ENCODE measurements at places on chromosomes 5 and 9. TPM values are rescaled to one million over a fixed set of nuclear protein-coding genes. Genes with fewer than 3 reads are reported as not detected.

DNA sequence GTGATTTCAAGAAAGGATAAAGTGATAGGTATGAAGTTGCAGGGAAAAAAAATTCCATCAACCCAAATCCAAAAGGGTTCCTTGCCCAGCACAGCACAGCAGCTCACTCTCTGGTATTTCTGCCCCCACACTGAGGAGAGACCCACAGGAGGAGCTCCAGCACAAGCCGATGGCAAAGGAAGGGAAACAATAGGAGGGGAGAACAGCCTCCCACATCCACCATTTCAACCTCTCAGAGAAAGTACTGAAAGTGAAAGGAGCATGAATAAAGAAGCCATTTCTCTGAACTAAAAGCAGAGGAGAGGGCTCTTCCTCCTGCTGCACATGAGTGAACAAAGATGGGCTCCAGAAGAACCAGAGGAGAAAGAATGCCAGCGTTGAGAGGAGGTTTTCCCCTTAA is 54.9 kb upstream of the ZSWIM6 start:
- H3K27ac ChIP-seq, result peak overlapping the region; percentile 84
- H3K27me3 ChIP-seq, result no peaks in the 10 kb centered on the region
- no peak overlapping the region for H3K4me3 ChIP-seq
- H3K36me3 ChIP-seq, result no peaks in the 10 kb centered on the region

CCNJL gene
- total RNA-seq, result 31.3 TPM

SPATA31C1 gene
- not detected for total RNA-seq

- H3K27me3 ChIP-seq, result peaks cover 4% of the 10 kb centered on the region
- no peak for DNase-seq
- H3K36me3 ChIP-seq, result no peaks in the 10 kb centered on the region
- peaks cover 20% of the 10 kb centered on the region for H3K4me1 ChIP-seq
- peak overlapping the region; percentile 95 for H3K27ac ChIP-seq
These were observed 151.8 kb upstream of the RAD23B start for GRCh38 chr9:107131108-107131799.

DNA sequence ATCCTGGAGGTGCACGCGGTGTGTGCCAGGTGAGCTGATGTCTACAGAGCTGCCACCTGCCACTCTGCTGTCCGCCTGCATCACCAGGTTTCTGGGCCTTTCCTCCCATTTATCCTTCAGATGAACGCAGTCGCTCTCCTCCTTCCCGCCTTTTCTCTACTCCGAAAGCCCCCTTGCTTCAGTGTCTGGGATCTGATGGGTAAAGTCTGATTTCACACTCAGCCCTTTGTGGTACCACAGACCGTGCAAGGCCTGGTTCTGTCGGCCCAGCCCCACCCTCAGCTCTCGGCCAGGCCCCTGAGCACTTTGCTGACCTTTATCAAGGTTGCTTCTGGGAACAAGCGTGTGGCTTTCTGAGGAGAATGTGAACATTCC is 32.5 kb downstream of the GLT6D1 start:
- H3K27me3 ChIP-seq, result no peaks in the 10 kb centered on the region
- H3K27ac ChIP-seq, result peak overlapping the region; percentile 49
- H3K36me3 ChIP-seq, result peaks cover 10% of the 10 kb centered on the region
- no peak for DNase-seq

C6 gene
- total RNA-seq, result 0.13 TPM

AK8 gene
- total RNA-seq, result 0.50 TPM

DNA sequence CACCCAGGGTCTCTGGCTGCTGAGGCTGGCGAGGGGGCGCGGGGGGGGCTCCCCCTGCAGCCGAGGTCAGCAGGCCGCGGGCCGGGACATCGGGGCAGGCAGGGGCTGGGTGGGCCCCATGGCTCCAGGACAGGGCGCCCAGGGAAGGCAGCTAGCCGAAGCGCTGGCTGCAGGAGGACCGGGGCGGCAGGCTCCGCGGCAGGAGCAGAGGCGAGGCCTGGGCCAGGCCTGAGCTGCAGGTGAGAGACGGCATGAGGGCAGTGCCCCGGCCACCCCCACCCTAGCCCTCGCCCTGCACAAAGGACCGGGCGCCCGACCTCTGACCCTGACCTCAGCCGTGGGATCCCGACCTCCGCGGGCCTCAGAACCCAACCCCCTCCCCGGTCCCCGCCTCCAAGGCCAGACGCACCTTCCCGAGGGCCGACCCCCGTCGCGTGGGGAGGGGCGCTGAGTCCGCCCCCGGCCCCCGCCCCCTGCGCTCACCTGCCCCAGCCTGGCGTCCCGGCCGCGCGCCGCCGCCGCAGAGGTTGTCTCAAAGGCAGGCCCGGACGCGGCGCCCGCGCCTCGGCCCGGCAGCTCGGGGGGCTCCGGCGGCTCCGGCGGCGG is 431 bp downstream of the RNF208 start:
- H3K36me3 ChIP-seq, result no peaks in the 10 kb centered on the region
- no peak overlapping the region for H3K27ac ChIP-seq
- no peak overlapping the region for H3K4me3 ChIP-seq
- no peaks in the 10 kb centered on the region for H3K27me3 ChIP-seq
- peak; percentile 68 for DNase-seq

GRCh38 chr5:113293975-113294310 is 140.8 kb downstream of the TSSK1B start:
- H3K36me3 ChIP-seq, result no peaks in the 10 kb centered on the region
- H3K4me3 ChIP-seq, result peak overlapping the region; percentile 92
- DNase-seq, result no peak
- H3K4me1 ChIP-seq, result peaks cover 56% of the 10 kb centered on the region

ALDH1A1 gene
- total RNA-seq, result 2.4 TPM

- no peaks in the 10 kb centered on the region for H3K36me3 ChIP-seq
- no peak for DNase-seq
- H3K4me3 ChIP-seq, result no peak overlapping the region
- no peak overlapping the region for H3K27ac ChIP-seq
These were observed 152.5 kb upstream of the PTCH1 start for GRCh38 chr9:95669253-95669652.

DNA sequence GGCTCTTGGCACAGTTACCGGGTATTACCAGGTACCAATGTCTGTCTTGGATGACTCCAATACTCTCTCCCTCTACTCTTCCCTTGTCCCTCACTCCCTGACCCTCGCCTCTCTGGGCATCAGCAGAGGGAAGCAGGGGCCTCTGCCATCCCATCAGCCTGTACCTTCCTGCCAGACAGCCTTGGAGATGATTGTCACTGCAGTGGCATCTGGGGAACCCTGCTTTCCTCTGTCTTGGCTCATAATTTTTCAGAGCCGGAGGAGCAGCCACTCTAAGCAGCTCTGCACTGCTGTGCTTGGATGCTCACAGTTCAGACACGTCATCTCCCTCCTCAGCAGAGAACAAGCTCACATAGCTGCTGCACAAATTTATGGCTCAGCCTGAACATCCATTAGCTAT is 274.1 kb downstream of the SMARCA2 start:
- H3K27me3 ChIP-seq, result peaks cover 16% of the 10 kb centered on the region
- H3K36me3 ChIP-seq, result peaks cover 42% of the 10 kb centered on the region
- H3K4me1 ChIP-seq, result peaks cover 54% of the 10 kb centered on the region
- peak overlapping the region; percentile 74 for H3K27ac ChIP-seq
- H3K4me3 ChIP-seq, result no peak overlapping the region

GPX3 gene
- total RNA-seq, result 26.2 TPM

GRCh38 chr9:84230355-84231145 is 110.0 kb downstream of the SLC28A3 start:
- no peak overlapping the region for H3K27ac ChIP-seq
- DNase-seq, result no peak
- H3K4me1 ChIP-seq, result peaks cover 34% of the 10 kb centered on the region
- H3K4me3 ChIP-seq, result no peak overlapping the region
- H3K36me3 ChIP-seq, result no peaks in the 10 kb centered on the region

DNA sequence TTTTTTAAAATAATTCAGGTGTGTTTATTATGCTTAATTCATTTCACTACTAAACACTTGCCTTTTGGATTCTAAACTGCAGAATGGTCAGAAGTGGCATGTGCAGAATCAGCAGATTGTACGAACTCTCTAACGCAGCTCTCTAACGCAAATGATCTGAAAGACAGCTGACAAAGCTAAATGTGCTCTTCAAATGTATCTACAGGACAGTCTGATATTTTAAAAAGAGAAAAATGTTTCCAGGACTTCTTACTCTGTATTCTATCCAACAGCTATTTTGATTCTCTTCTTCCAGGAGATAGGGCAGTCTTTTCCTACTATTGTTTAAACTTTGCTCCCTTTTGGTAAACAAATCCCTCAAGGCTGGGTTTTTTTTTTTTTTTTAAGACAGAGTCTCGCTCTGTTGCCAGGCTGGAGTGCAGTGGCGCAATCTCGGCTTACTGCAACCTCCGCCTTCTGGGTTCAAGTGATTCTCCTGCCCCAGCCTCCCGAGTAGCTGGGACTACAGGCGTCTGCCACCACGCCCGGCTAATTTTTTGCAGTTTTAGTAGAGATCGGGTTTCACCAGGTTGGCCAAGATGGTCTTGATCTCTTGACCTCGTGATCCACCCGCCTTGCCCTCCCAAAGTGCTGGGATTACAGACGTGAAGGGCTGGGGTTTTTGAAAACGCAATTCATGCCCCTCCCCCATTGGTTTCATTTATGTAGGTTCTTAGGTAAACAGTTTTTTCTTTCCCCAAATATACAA is 1.2 kb downstream of the NMRK1 start:
- H3K36me3 ChIP-seq, result no peaks in the 10 kb centered on the region
- peak; percentile 16 for DNase-seq
- peaks cover 65% of the 10 kb centered on the region for H3K4me1 ChIP-seq
- H3K4me3 ChIP-seq, result peak overlapping the region; percentile 92

LHX3 gene
- 0.11 TPM for total RNA-seq

GRCh38 chr5:12125895-12126294 is 221.6 kb upstream of the CTNND2 start:
- no peaks in the 10 kb centered on the region for H3K4me1 ChIP-seq
- DNase-seq, result no peak
- no peaks in the 10 kb centered on the region for H3K27me3 ChIP-seq
- H3K36me3 ChIP-seq, result peaks cover 13% of the 10 kb centered on the region
- H3K27ac ChIP-seq, result no peak overlapping the region
- no peak overlapping the region for H3K4me3 ChIP-seq

ATP10B gene
- 0.11 TPM for total RNA-seq

PCDHAC2 gene
- total RNA-seq, result 6.7 TPM

RCL1 gene
- total RNA-seq, result 25.3 TPM

- DNase-seq, result no peak
- H3K36me3 ChIP-seq, result peaks cover 37% of the 10 kb centered on the region
These were observed 1554.1 kb downstream of the EFNA5 start for GRCh38 chr5:106116682-106117081.

DNA sequence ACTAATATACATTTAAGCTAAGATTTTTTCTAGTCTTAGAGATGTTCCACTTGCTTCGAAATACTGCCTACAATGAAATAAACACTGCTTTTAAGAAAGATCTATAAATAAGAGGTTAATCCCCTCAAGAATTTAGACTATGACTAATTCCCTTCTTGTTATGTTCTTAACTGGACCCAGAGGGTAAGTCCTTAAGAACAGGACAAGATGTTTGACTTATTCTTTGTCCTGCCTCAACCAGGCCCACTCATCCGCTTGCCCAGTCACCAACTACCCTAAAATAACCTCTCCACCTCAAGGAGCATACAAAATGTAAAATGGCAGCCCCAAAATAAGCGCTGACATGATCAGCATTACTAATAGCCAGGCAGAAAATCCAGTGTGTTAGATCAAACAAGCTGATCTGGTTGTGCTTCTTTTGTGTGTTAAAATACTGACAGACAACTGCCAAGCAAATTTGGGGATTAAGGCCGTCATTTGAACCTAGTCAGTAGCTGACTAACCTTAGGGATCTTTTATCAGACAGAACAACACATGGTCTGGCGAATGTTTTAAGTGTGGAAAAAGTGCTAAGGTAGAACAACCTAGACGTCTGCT is 93.7 kb upstream of the SMC5 start:
- no peak overlapping the region for H3K4me3 ChIP-seq
- DNase-seq, result no peak
- no peaks in the 10 kb centered on the region for H3K36me3 ChIP-seq
- no peak overlapping the region for H3K27ac ChIP-seq

DNA sequence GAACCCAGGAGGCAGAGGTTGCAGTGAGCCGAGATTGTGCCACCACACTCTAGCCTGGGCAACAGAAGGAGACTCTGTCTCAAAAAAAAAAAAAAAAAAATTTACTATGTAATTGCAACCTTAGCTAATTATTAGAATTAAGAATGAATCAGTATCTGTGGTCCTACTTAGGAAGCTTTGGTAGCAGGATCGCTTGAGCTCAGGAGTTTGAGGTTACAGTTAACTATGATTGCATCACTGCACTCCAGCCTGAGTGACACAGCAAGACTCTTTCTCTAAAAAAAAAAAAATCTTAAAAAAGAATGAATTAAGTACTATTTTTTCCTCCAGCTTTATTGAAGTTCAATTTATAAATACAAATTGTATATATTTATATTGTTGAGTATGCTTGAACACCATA is 16.7 kb downstream of the NDUFAF2 start:
- peaks cover 4% of the 10 kb centered on the region for H3K36me3 ChIP-seq
- no peaks in the 10 kb centered on the region for H3K4me1 ChIP-seq
- no peaks in the 10 kb centered on the region for H3K27me3 ChIP-seq
- no peak overlapping the region for H3K4me3 ChIP-seq
- DNase-seq, result no peak

BAAT gene
- 0.17 TPM for total RNA-seq

DNA sequence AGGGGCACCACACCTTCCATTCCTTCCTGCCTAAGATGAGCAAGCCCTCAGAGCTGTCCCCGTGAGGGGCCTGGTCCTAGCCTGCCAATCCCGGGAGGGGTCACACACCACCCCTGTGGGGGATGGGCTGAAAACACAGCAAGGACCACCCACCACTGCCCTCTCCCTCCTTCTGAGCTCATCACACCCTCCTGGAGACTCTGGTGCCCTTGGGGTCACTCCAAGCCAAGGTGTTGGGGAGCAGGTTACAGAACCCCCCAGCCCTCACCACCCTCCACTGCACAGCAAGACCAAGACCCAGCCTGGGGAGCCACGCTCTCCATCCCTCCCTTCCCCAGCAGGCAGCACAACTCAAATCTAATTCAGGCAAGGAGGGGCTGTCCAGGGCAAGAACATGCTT is 60.5 kb upstream of the PPP1R26 start:
- no peak for DNase-seq
- no peak overlapping the region for H3K27ac ChIP-seq
- no peak overlapping the region for H3K4me3 ChIP-seq
- H3K27me3 ChIP-seq, result peaks cover 8% of the 10 kb centered on the region
- H3K36me3 ChIP-seq, result peaks cover 6% of the 10 kb centered on the region

NR4A3 gene
- total RNA-seq, result 0.46 TPM

TAF11L5 gene
- total RNA-seq, result not detected

- no peak for DNase-seq
- no peak overlapping the region for H3K4me3 ChIP-seq
- H3K36me3 ChIP-seq, result no peaks in the 10 kb centered on the region
- H3K4me1 ChIP-seq, result no peaks in the 10 kb centered on the region
- no peak overlapping the region for H3K27ac ChIP-seq
These were observed 807.9 kb upstream of the NUDT12 start for GRCh38 chr5:104370523-104370922.

IRX2 gene
- 63.2 TPM for total RNA-seq

S1PR3 gene
- total RNA-seq, result 7.1 TPM

- H3K4me1 ChIP-seq, result 0 out of 2 replicates have a peak, but pooled peaks cover 3% of the 10 kb centered on the region
- no peaks in the 10 kb centered on the region for H3K36me3 ChIP-seq
- H3K27ac ChIP-seq, result no peak overlapping the region
- DNase-seq, result no peak
These were observed 499.2 kb upstream of the COX7C start for GRCh38 chr5:86118542-86118941.

- H3K27me3 ChIP-seq, result peaks cover 5% of the 10 kb centered on the region
- peaks cover 68% of the 10 kb centered on the region for H3K4me1 ChIP-seq
- H3K36me3 ChIP-seq, result 0 out of 2 replicates have a peak, but pooled peaks cover 2% of the 10 kb centered on the region
- H3K27ac ChIP-seq, result no peak overlapping the region
These were observed 6.6 kb downstream of the GALNT10 start for GRCh38 chr5:154196955-154197652.

All from WTC11 (cell line).